NCI-H526 (cell line): ENCODE measurements at places on chromosomes 13 and 19.
A peak's percentile ranks its signal among the peaks of the same experiment; 100 is the strongest.

DNA sequence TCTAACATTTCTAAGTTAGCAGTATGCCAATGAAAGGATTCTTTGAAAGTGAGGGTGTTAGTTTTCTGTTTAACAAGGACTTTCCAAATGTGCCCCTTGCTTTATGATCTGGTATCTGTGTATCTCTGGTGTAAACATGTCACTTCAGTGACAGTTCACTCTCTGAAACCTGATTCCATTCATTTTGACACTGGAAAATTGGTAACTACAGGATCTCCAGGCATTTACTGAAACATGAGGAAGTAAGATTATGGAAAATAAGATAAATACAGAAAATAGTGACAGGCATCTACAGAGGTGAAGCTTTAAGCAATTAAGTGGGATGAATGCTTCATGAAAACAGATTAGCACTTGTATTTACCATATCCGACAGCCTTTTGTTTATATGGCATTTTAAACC, 101.6 kb upstream of the MYO16 start:
- DNase-seq: no peak

- DNase-seq: no peak
Measured at GRCh38 chr19:1503925-1504773, 8.7 kb downstream of the ADAMTSL5 start.

- no peak for DNase-seq
Measured at GRCh38 chr13:60093425-60094019, 70.2 kb downstream of the DIAPH3 start.

GRCh38 chr13:59280297-59280696, 883.4 kb downstream of the DIAPH3 start:
- no peak for DNase-seq

DNA sequence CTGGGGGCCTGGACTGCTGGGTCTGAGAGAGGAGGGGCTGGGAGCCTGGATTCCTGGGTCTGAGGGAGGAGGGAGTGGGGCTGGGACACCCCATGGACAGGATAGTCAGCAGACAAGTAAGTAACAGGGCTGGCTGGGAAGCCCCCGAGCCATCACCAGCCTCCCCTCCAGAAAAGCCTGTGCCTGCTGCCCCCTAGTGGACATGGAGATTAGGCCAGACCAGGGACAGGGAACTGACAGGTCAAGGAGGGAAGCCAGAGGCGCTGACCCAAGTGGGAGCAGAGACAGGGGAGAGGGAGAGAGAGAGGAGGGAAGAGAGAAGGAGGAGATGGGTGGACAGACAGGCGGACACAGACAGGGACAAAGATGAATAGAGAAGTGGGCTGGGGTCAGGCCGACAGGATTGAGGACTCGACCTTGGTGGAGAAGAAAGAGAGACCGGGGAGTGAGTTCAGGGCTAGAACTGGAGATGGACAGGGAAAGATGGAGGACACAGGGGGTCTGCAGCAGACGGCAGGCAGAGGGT, 6.7 kb upstream of the ERFL start:
- peak; percentile 72 for DNase-seq

GRCh38 chr19:41308450-41309179, 1.4 kb upstream of the CCDC97 start:
- peak; percentile 73 for DNase-seq

DNA sequence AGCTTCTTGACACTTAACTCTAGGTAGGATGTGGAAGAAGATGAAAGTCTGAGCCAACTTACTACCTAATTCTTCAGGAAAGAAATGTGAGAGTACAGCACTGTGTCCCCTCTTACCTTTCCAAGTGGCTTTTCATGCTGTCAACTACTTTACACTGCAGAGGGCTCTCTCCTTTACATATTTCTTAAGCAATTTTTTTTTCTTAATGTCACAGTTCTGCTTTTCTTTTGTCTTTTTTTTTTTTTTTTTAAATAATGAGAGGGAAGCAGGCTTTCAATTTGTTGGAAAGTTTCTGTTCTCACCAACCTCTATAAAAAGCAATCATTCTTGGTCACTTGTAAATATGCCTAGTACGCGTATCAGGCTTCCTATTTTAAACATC, 212.7 kb upstream of the MIR17HG start:
- no peak for DNase-seq

DNA sequence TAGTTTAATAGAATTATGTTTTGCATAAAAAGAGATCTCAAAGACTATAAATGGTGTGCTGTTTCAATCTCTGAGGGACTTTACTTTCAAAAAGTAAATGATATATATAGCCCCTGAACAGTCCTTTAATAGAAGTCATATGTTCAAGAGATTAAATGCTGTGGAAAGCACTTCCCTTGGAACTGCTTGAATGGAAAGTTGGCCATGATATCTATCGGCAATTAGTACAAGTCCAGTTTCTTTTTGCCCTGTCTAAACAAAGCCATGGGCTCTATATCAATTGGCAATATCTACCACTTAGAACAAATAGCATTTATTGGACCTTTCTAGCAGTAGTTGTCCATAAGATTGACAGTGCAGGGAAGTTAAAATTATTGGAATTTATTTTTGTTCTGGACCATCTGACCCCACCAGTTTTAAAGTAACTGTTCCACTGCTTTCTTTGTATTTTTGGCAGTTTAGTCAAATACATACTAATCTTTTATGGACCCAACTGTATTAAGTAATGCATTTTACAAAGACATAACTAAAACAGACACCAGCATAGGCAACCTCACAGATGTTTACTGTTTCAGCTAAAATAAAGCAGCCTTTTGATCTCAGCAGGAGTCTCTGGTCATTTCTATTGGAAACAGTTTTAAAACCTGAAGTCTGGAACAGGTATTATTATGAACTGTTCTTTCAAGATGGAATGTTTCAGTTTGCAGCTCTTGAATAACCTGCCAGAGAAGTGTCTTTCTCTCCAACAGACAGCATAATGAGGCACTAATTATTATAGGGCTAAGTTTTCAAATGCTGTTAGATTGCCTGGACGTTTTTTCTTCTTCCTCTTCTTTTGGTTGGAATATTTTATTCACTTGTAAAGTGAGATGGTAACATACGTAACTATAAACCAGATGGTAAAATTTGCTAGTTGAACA, 282.6 kb downstream of the DCLK1 start:
- no peak for DNase-seq

DNA sequence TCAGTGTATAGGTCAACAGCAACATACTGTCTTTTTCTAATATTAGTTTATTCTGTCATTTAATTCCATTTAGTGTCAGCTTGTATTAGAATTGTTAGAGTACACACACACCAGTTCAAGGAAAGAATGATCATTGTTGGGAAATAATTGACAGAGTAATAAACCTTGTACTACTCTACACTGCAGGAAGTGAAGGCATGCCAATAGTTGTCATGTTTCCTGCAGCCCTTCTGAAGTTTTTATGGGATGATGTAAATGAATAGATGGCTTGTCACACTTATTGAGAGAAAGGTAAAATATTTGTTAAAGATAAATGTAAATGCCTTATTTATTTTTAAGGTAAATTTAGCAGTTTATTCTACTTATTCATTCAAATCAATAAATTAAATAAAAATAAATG, 306.9 kb upstream of the KLHL1 start:
- no peak for DNase-seq

- no peak for DNase-seq
Measured at GRCh38 chr13:50831512-50831911, 12.0 kb downstream of the DLEU7 start.

DNA sequence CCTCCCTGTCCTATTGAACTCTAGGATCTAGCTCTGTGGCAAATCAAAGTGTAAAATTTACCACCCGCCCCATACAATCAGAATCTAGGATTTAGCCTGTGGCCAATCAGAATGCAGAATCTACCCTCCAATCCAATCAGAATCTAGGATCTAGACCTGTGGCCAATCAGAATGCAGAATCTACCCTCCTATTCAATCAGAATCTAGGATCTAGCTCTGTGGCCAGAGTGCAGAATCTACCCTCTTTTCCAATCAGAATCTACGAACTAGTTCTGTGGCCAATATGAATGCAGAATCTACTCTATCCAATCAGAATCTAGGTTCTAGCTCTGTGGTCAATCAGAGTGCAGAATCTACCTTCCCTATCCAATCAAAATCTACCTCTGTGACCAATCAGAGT, 25.8 kb downstream of the PRKD2 start:
- DNase-seq: no peak
